ENCODE measurements at places on chromosomes 6 and 20. TPM values are rescaled to one million over a fixed set of nuclear protein-coding genes. Genes with fewer than 3 reads are reported as not detected.

DNA sequence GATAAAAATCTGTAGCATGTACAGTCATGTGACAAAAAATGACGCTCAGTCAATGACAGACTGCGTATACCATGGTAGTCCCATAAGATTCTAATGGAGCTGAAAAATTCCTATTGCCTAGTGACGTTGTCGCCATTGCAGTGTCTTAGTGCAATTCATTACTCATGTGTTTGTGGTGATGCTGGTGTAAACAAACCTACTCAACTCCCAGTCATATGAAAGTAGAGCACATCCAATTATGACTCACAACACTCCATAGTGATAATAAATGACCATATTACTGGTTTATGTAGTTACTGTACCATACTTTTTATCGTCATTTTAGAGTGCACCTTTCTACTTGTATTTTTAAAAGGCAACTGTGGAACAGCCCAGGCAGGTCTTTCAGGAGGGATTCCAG, 45.0 kb downstream of the TFAP2A start:
- no peaks in the 10 kb centered on the region for H3K36me3 ChIP-seq
- DNase-seq: no peak

GRCh38 chr6:376827-377640, 14.5 kb upstream of the IRF4 start:
- no peaks in the 10 kb centered on the region for H3K4me1 ChIP-seq
- no peak overlapping the region for H3K27ac ChIP-seq
- no peaks in the 10 kb centered on the region for H3K36me3 ChIP-seq
- H3K4me3 ChIP-seq: no peak overlapping the region
- peaks cover 30% of the 10 kb centered on the region for H3K27me3 ChIP-seq
- DNase-seq: no peak

- H3K4me3 ChIP-seq: no peak overlapping the region
- DNase-seq: peak; percentile 64
- peaks cover under 1% of the 10 kb centered on the region for H3K4me1 ChIP-seq
Observed at GRCh38 chr20:45771182-45771759, 20.4 kb downstream of the WFDC3 start.

DNA sequence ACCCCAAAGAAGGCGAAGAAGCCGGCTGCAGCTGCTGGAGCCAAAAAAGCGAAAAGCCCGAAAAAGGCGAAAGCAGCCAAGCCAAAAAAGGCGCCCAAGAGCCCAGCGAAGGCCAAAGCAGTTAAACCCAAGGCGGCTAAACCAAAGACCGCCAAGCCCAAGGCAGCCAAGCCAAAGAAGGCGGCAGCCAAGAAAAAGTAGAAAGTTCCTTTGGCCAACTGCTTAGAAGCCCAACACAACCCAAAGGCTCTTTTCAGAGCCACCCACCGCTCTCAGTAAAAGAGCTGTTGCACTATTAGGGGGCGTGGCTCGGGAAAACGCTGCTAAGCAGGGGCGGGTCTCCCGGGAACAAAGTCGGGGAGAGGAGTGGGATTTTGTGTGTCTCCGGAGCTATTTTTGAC, 69.6 kb downstream of the HFE start:
- DNase-seq: no peak
- H3K4me3 ChIP-seq: peak overlapping the region; percentile 94
- peaks cover 45% of the 10 kb centered on the region for H3K4me1 ChIP-seq
- H3K27ac ChIP-seq: peak overlapping the region; percentile 98
- peaks cover 5% of the 10 kb centered on the region for H3K36me3 ChIP-seq
- H3K27me3 ChIP-seq: no peaks in the 10 kb centered on the region

GRCh38 chr6:156589281-156589680, 187.9 kb upstream of the ARID1B start:
- no peak for DNase-seq
- H3K27ac ChIP-seq: no peak overlapping the region
- H3K4me1 ChIP-seq: no peaks in the 10 kb centered on the region
- H3K36me3 ChIP-seq: no peaks in the 10 kb centered on the region

GRCh38 chr20:8664778-8665177, 404.1 kb upstream of the PLCB4 start:
- H3K4me1 ChIP-seq: peaks cover 10% of the 10 kb centered on the region
- peaks cover 2% of the 10 kb centered on the region for H3K36me3 ChIP-seq
- no peak for DNase-seq
- H3K27ac ChIP-seq: no peak overlapping the region
- no peak overlapping the region for H3K4me3 ChIP-seq
- H3K27me3 ChIP-seq: no peaks in the 10 kb centered on the region

GRCh38 chr6:52186075-52186474, at the start of gene IL17A:
TSS of gene IL17A (plus strand) at chr6:52186375. CDS start at chr6:52186432, 57 bp downstream.
- peaks cover 23% of the 10 kb centered on the region for H3K27me3 ChIP-seq
- H3K36me3 ChIP-seq: no peaks in the 10 kb centered on the region
- no peak within 1 kb of the TSS for H3K27ac ChIP-seq
- H3K4me1 ChIP-seq: peaks cover 21% of the 10 kb centered on the region

DNA sequence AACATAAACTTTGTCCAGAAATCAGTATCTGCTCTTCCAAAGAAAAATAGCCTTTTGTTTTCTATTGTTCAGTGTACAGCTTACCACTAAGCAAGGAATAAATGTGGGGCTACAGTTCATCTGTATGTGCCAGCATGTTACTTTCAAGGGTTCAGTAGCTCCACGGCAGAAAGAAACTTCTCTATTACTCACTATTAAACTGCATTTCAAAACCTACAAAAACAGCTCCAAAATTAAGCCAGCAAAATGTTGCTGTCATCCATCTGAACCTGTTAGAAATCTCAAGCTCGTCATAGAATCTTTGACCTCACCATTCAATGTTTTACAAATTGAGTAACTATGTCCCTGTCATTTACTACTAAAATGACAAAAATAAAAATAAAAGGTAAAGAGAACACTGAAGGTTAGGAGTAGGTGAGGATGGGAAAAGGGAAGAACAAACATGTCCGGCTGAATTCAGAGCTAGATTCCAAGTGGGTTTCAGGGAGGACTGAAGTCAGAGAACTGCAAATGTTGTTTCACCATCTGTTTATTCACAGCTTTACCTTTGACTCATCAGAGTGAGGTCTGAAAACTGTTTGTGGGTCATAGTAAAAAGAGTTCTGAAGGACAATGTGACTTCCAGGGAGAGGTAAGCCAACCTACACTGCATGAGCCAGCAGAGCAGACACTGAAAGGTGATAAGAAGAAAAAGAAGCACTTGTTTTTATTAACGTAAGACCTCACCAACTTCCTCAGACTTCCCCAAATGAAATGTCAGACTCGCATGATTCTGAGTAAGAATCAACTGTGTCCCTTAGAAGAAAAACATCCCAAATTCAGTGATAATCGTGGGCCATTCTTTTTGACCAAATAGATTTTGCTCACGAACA, 62.0 kb downstream of the ATXN1 start:
- peak overlapping the region; percentile 92 for H3K4me3 ChIP-seq
- H3K36me3 ChIP-seq: no peaks in the 10 kb centered on the region
- H3K4me1 ChIP-seq: peaks cover 49% of the 10 kb centered on the region
- H3K27me3 ChIP-seq: no peaks in the 10 kb centered on the region

The SLC17A1 gene
- 0.52 TPM for total RNA-seq

The IYD gene
- total RNA-seq: not detected
